ENCODE measurements at places on chromosomes 11 and 22. TPM values are rescaled to one million over a fixed set of nuclear protein-coding genes. Genes with fewer than 3 reads are reported as not detected.

DNA sequence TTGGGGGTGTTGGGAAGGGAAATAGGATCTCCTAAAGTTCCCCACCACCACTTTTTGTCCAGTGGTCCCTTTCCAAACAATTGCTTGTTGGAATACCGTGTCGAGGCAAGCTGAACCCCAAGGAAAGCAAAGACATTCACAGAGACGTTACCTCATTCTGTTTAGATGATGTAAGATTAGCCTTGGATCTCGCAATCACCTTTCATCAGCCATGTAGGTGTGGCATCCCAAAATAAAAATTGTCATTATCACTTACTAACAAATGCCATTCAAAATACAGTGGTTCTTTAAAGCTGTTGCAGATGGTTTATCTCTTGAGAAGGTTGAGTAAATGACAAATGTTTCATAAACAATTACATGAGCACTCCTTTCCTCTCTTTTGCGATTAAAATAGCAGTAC, 86.5 kb upstream of the SLC25A18 start:
- no peaks in the 10 kb centered on the region for H3K4me1 ChIP-seq
- no peaks in the 10 kb centered on the region for H3K27me3 ChIP-seq
- no peak overlapping the region for H3K27ac ChIP-seq
- no peaks in the 10 kb centered on the region for H3K36me3 ChIP-seq
- no peak overlapping the region for H3K4me3 ChIP-seq
- DNase-seq = no peak

PIH1D2 gene
- total RNA-seq = not detected

OR4D9 gene
- not detected for total RNA-seq

TMEM109 gene
- total RNA-seq = 96.8 TPM

PRR5 gene
- 133 TPM for total RNA-seq

- no peaks in the 10 kb centered on the region for H3K36me3 ChIP-seq
- no peaks in the 10 kb centered on the region for H3K27me3 ChIP-seq
- H3K4me1 ChIP-seq = no peaks in the 10 kb centered on the region
- H3K4me3 ChIP-seq = no peak overlapping the region
- no peak overlapping the region for H3K27ac ChIP-seq
Measured at GRCh38 chr11:94597896-94598295, 30.7 kb downstream of the PIWIL4 start.

DNA sequence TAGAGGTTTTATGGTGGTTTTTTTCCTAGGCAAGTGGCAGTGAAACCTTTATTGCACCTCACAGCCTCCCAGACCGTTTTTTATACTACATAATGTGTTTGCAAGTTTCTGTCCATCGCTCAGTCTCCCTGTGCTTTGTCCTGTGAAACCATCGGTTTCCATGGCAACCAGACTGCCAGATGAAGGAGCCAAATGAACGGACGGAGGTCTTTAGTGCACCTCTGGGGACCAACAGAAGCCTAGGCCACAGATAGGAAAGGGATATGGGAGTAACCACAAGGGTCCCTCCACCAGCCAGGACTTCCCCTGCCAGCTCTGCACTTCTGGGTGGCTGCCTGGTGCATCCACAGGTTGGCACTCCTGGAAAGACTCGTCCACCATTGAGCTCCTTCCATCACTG, 165.0 kb downstream of the CHST1 start:
- DNase-seq = no peak
- no peak overlapping the region for H3K4me3 ChIP-seq
- no peaks in the 10 kb centered on the region for H3K36me3 ChIP-seq
- H3K27me3 ChIP-seq = no peaks in the 10 kb centered on the region
- H3K27ac ChIP-seq = no peak overlapping the region
- no peaks in the 10 kb centered on the region for H3K4me1 ChIP-seq

GRCh38 chr22:23565305-23565914, 14.7 kb downstream of the IGLL1 start:
- no peak overlapping the region for H3K27ac ChIP-seq
- H3K27me3 ChIP-seq = peaks cover 6% of the 10 kb centered on the region
- H3K4me3 ChIP-seq = peak overlapping the region; percentile 34
- peaks cover 14% of the 10 kb centered on the region for H3K4me1 ChIP-seq

DNA sequence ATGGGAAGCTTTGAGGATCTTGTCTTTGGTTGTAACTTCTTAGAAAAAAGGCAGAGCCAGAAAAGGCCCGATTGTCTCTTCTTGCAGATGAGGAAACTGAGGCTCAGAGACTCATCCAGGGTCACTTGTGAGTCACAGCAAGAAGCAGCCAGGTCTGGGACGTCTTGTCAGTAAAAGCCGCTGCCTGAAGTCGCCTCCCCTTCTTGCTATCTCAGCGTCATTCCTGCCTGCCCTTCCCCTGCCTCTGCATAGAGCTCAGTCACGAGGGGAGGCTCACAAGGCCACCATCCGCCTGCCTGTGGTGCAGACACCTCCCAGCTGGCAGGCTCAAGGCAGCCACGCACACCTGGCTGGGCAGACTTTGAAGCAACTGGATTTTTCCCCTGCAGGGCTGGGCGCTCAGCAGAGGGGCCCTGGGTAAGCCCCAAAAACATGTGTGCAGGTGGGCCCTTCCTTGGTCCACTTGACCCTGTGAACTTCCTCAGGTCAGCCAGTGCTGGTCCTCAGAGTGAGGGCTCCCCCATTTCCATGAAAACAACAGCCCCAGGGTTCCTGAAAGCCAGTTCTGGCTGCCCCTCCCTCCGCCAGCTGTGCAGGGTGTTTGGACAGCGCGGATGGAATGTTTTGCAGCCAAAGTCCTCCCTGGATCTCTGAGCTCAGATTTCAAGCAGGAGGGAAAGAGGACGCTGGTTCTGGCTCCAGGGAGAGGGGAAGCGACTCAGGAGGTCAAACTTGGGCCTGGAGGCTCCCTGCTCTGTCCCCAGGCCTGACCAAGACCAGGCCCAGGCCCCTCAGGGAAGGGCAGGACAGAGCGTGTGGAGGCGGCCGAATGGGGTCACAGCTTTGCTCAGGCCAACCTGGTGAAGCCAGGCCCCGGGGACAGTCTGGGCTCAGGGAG, 6.0 kb upstream of the RAB3IL1 start:
- H3K4me3 ChIP-seq = no peak overlapping the region
- H3K27me3 ChIP-seq = peaks cover 3% of the 10 kb centered on the region
- H3K27ac ChIP-seq = no peak overlapping the region
- DNase-seq = peak; percentile 5

- H3K27ac ChIP-seq = peak overlapping the region; percentile 97
- H3K4me1 ChIP-seq = peaks cover 32% of the 10 kb centered on the region
- DNase-seq = peak; percentile 45
- H3K27me3 ChIP-seq = no peaks in the 10 kb centered on the region
Measured at GRCh38 chr11:65121447-65121864, 478 bp downstream of the FAU start.

- H3K27ac ChIP-seq = no peak overlapping the region
- no peak for DNase-seq
- no peak overlapping the region for H3K4me3 ChIP-seq
- H3K36me3 ChIP-seq = no peaks in the 10 kb centered on the region
- no peaks in the 10 kb centered on the region for H3K27me3 ChIP-seq
Measured at GRCh38 chr11:111402411-111402810, 23.3 kb upstream of the POU2AF1 start.

GRCh38 chr11:17613428-17613962, 66.4 kb downstream of the OTOG start:
- DNase-seq = no peak
- no peaks in the 10 kb centered on the region for H3K36me3 ChIP-seq
- H3K4me3 ChIP-seq = no peak overlapping the region
- no peak overlapping the region for H3K27ac ChIP-seq

DNA sequence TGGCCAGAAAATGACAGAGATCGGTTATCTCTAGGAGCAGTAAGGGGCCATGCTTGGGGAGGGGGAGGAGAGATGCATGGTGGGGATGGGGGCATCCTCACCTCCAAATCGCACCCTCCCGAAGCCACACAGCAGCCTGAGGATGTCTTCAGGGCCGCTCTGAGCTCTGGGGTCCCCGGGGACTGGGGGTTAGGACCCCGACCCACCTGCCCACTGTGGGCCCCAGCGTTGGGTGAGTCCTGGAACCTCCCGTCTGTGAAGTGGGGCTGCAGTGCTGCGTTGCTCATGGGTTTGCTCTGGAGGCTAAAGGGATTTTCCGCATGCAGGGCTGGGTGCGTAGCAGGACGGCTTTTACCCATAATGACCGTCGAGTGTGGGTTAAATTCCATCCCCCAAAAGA, 1046.3 kb downstream of the BRD1 start:
- H3K36me3 ChIP-seq = no peaks in the 10 kb centered on the region
- no peak for DNase-seq
- no peak overlapping the region for H3K27ac ChIP-seq
- no peaks in the 10 kb centered on the region for H3K4me1 ChIP-seq

GRCh38 chr11:94897330-94897768, 76.0 kb downstream of the CWC15 start:
- no peak overlapping the region for H3K4me3 ChIP-seq
- no peak overlapping the region for H3K27ac ChIP-seq
- no peaks in the 10 kb centered on the region for H3K4me1 ChIP-seq
- no peaks in the 10 kb centered on the region for H3K27me3 ChIP-seq
- H3K36me3 ChIP-seq = no peaks in the 10 kb centered on the region

DNA sequence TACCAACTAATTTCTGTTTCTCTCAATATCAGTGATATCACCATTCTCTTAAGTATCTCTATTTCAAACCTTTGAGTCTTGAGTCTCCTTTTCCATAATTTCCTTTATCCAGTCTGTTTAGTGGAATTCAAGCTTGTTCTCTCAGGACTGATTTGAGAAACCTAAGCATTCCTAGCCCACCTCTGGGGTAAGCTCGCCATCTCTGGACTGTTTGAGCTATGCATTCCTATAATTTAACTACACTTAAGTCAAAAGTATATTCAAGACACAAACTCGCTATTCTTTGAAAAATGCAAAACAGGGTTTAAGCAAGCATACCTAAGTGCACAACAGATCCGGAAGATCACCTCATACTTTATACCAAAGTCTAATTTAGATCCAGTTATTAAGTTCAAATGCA, 2.1 kb upstream of the DLAT start:
- H3K4me1 ChIP-seq = peaks cover 21% of the 10 kb centered on the region
- H3K27me3 ChIP-seq = no peaks in the 10 kb centered on the region
- no peak overlapping the region for H3K27ac ChIP-seq
- H3K4me3 ChIP-seq = no peak overlapping the region

GRCh38 chr11:123806249-123806648, at the start of gene OR6M1:
Gene OR6M1, minus strand, starts transcription at chr11:123806349. Its CDS starts 0 bp downstream, at chr11:123806349.
- no peaks in the 10 kb centered on the region for H3K27me3 ChIP-seq
- DNase-seq = no peak
- no peaks in the 10 kb centered on the region for H3K36me3 ChIP-seq
- no peaks in the 10 kb centered on the region for H3K4me1 ChIP-seq
- H3K4me3 ChIP-seq = no peak within 1 kb of the TSS

- H3K27me3 ChIP-seq = no peaks in the 10 kb centered on the region
- no peak for DNase-seq
- no peak overlapping the region for H3K4me3 ChIP-seq
- H3K4me1 ChIP-seq = peaks cover 21% of the 10 kb centered on the region
Measured at GRCh38 chr11:118528511-118528910, 1.2 kb downstream of the TTC36 start.

KRTAP5-10 gene
- total RNA-seq = not detected

DNA sequence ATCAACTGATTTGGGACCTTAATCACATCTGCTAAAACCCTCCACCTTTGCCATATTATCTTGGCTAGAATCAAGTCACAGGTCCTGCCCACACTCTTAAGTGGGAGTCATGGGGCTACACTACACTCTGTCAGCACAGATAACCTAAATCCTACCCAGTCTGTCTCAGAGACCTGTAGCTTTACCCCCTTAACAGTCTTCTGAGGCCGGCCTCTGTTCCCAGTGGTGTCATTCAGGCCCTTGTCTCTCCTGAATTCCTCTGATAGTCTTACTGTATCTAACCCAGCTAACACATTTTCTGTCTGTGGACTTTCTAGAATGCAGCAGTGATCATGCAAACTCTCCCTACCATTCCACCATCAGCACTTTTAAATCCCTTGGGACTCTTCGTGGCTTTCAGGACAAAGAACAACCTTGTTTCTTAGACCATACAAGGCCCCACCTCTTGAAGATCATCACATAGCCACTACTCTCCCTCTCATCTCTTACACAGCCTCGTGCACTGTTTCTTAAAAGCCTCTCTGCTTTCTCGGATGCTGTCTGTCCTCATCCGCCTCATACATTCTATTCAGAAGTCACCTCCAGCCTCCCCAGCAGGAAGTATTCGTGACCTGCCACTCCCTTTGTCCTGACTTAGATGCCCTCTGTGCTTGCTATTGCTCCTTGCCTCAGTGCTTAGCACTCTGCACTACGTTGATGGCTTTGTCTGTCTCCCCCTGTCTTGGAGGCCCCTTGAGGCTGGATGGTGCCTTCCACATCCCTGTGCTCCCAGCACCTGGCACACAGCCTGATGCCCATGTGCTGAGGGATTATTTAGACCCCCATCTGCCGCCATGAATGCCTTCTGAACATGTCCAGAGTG, 57.9 kb downstream of the PANX1 start:
- no peaks in the 10 kb centered on the region for H3K27me3 ChIP-seq
- no peaks in the 10 kb centered on the region for H3K4me1 ChIP-seq
- peaks cover 5% of the 10 kb centered on the region for H3K36me3 ChIP-seq

- DNase-seq = no peak
- H3K27ac ChIP-seq = no peak overlapping the region
- no peaks in the 10 kb centered on the region for H3K4me1 ChIP-seq
- H3K36me3 ChIP-seq = no peaks in the 10 kb centered on the region
- no peak overlapping the region for H3K4me3 ChIP-seq
Measured at GRCh38 chr22:27487600-27488452, 313.7 kb downstream of the MN1 start.

CRYBB2 gene
- not detected for total RNA-seq

HORMAD2 gene
- not detected for total RNA-seq

- no peak overlapping the region for H3K27ac ChIP-seq
- no peak for DNase-seq
- H3K27me3 ChIP-seq = no peaks in the 10 kb centered on the region
- H3K4me1 ChIP-seq = no peaks in the 10 kb centered on the region
- no peak overlapping the region for H3K4me3 ChIP-seq
Measured at GRCh38 chr22:44964722-44965078, 45.1 kb downstream of the PHF21B start.

DNA sequence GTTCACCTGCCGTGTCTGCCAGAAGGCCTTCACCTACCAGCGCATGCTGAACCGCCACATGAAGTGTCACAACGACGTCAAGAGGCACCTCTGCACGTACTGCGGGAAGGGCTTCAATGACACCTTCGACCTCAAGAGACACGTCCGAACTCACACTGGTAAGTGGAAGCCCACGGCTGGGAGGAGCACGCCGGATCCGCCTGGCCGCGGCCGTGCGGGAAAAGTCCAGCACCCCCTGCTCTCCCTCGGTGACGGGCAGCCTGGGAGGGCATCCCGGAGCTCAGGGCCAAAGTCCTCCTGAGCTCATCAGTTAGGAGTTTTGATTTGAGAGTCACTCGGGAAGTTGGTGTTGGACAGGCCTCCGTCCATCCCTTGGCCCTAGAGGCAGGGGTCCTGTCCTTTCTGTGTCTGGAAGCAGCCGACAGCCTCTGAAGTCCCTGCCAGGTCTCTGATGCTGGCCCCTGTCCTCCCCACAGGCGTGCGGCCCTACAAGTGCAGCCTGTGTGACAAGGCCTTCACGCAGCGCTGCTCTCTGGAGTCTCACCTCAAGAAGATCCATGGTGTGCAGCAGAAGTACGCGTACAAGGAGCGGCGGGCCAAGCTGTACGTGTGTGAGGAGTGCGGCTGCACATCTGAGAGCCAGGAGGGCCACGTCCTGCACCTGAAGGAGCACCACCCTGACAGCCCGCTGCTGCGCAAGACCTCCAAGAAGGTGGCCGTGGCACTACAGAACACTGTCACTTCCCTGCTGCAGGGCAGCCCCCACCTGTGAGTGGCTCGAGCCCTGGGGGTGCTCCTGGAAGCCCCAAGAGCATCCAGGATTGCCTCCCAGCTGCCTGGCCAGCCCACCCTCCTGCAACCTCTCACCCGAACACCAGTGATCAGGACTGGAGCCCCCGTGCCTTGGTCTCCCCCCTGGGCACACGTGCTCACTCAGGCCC, 8.0 kb downstream of the OVOL1 start:
- H3K27me3 ChIP-seq = peaks cover 5% of the 10 kb centered on the region
- no peak for DNase-seq
- H3K27ac ChIP-seq = no peak overlapping the region
